ENCODE measurements at places on chromosomes 3 and 15. TPM values are rescaled to one million over a fixed set of nuclear protein-coding genes. Genes with fewer than 3 reads are reported as not detected.

AP3B2 gene
- total RNA-seq = 0.18 TPM

CEP97 gene
- total RNA-seq = 16.1 TPM

ADAMTSL3 gene
- total RNA-seq = not detected

PPARG gene
- total RNA-seq = 0.14 TPM

CLCN2 gene
- 13.9 TPM for total RNA-seq

EAF2 gene
- 14.9 TPM for total RNA-seq

APOD gene
- total RNA-seq = 0.54 TPM

LRRC57 gene
- total RNA-seq = 16.1 TPM

APPL1 gene
- 38.4 TPM for total RNA-seq

TMEM40 gene
- total RNA-seq = not detected

SLC28A2 gene
- total RNA-seq = not detected

STAB1 gene
- total RNA-seq = 0.36 TPM

SLC22A13 gene
- 1.1 TPM for total RNA-seq

CSTA gene
- total RNA-seq = not detected

PAQR5 gene
- total RNA-seq = not detected

PLA2G4D gene
- not detected for total RNA-seq

CXCR6 gene
- 1.0 TPM for total RNA-seq

NPAP1 gene
- not detected for total RNA-seq

ISY1 gene
- 69.9 TPM for total RNA-seq

P2RY1 gene
- 0.82 TPM for total RNA-seq

GOLGB1 gene
- 31.8 TPM for total RNA-seq

TUSC7 gene
- total RNA-seq = not detected

TMPRSS7 gene
- total RNA-seq = not detected

ANKUB1 gene
- not detected for total RNA-seq

B3GNT5 gene
- 12.4 TPM for total RNA-seq

PIK3CA gene
- 9.0 TPM for total RNA-seq

KCNH8 gene
- total RNA-seq = not detected

OCA2 gene
- not detected for total RNA-seq

ITIH1 gene
- not detected for total RNA-seq

POLR2H gene
- 112 TPM for total RNA-seq

COL6A5 gene
- not detected for total RNA-seq

KLF15 gene
- total RNA-seq = 0.68 TPM
